Myometrial cell (primary cell): ENCODE measurements at places on chromosomes 13 and 19. TPM values are rescaled to one million over a fixed set of nuclear protein-coding genes. Genes with fewer than 3 reads are reported as not detected.

WBP4 gene
- 8.1 and 11.2 TPM in 2 replicates for total RNA-seq

KLK15 gene
- total RNA-seq, result not detected in 2 replicates

FUT3 gene
- not detected in 2 replicates for total RNA-seq

KCNN4 gene
- 0.89 and 1.7 TPM in 2 replicates for total RNA-seq

ETFB gene
- 105 and 157 TPM in 2 replicates for total RNA-seq

VSTM1 gene
- not detected in 2 replicates for total RNA-seq

GAPDHS gene
- total RNA-seq, result not detected in 2 replicates

ZNF681 gene
- total RNA-seq, result 0.29 and 0.35 TPM in 2 replicates

ZNF728 gene
- total RNA-seq, result not detected in 2 replicates

PLVAP gene
- total RNA-seq, result not detected in 2 replicates

TMEM143 gene
- total RNA-seq, result 2.9 and 8.3 TPM in 2 replicates

KIR3DL1 gene
- not detected in 2 replicates for total RNA-seq

ZNF99 gene
- total RNA-seq, result not detected in 2 replicates

ZNF491 gene
- 0.71 TPM in 1 of 2 replicates, not detected in the other for total RNA-seq

IGFL2 gene
- total RNA-seq, result not detected in 2 replicates

TEX101 gene
- total RNA-seq, result not detected in 2 replicates

KLHL26 gene
- 1.4 and 8.0 TPM in 2 replicates for total RNA-seq

CGB5 gene
- total RNA-seq, result not detected in 2 replicates

DACH1 gene
- total RNA-seq, result under 0.01 TPM in 1 of 2 replicates, not detected in the other

RINL gene
- total RNA-seq, result 1.7 and 3.5 TPM in 2 replicates

ADGRE3 gene
- total RNA-seq, result not detected in 2 replicates

KLK11 gene
- total RNA-seq, result not detected in 2 replicates

RASGRP4 gene
- total RNA-seq, result not detected in 2 replicates

DMWD gene
- 30.8 and 31.1 TPM in 2 replicates for total RNA-seq

IRGC gene
- total RNA-seq, result not detected in 2 replicates

KLK4 gene
- total RNA-seq, result not detected in 2 replicates

UNC13A gene
- not detected in 2 replicates for total RNA-seq

CEACAM7 gene
- not detected in 2 replicates for total RNA-seq

NFIX gene
- 47.6 and 49.4 TPM in 2 replicates for total RNA-seq

THSD1 gene
- total RNA-seq, result 4.6 and 7.8 TPM in 2 replicates

ZNF419 gene
- total RNA-seq, result 4.6 and 6.7 TPM in 2 replicates

HSH2D gene
- total RNA-seq, result not detected in 2 replicates

LILRA5 gene
- not detected in 2 replicates for total RNA-seq

LHB gene
- not detected in 2 replicates for total RNA-seq

PINLYP gene
- total RNA-seq, result 11.3 and 19.6 TPM in 2 replicates

ONECUT3 gene
- total RNA-seq, result not detected in 2 replicates

CYP2B6 gene
- total RNA-seq, result not detected in 2 replicates

MEDAG gene
- 4.9 and 5.1 TPM in 2 replicates for total RNA-seq

SMAD9 gene
- total RNA-seq, result 3.9 and 4.6 TPM in 2 replicates

KIR2DL1 gene
- not detected in 2 replicates for total RNA-seq

UPK1A gene
- not detected in 2 replicates for total RNA-seq

TINCR gene
- 0.18 TPM in 1 of 2 replicates, not detected in the other for total RNA-seq

SOX1 gene
- total RNA-seq, result under 0.01 TPM in 1 of 2 replicates, not detected in the other

CEACAM6 gene
- total RNA-seq, result not detected in 2 replicates

INSL3 gene
- total RNA-seq, result not detected in 2 replicates

EDDM13 gene
- not detected in 2 replicates for total RNA-seq

OR4F17 gene
- not detected in 2 replicates for total RNA-seq

SMIM24 gene
- not detected in 2 replicates for total RNA-seq
